Central memory CD4-positive, alpha-beta T cell (primary cell): ENCODE measurements at places on chromosomes 2 and 18.

DNA sequence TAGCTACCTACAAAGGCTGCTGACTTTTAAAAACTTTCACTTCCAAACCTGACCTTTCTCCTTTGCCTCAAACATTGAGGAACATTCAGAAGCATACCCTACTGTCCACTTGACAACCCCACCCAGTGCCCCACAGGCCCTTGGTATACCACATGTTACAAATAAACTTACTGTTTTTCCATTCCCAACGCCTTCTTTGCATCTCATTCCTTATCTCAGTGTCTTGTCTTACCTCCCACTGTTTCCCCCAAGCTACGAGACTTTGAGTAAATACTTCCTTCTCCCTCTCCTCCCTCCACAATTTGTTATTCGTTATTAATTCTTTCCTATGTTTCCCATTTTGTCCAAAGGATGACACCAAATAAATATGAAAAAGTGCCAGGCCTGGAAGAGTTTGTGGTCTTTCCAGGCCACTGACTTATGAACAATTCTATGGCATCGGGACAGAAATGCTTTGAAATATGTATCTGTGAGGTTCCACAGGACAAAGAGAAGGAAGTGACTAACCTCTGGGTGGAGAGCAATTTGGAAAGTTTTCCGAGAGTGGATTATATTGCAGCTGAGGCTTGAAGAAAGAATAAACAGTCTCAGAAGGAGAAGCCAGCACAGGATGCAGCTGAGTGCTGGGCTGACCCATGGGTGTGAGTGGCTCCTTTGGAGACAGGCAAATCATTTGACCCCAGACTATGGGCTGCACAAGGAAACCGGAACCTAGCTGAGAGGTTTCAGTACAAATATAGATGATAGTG is 409.0 kb downstream of the LPIN1 start:
- DNase-seq: no peak

DNA sequence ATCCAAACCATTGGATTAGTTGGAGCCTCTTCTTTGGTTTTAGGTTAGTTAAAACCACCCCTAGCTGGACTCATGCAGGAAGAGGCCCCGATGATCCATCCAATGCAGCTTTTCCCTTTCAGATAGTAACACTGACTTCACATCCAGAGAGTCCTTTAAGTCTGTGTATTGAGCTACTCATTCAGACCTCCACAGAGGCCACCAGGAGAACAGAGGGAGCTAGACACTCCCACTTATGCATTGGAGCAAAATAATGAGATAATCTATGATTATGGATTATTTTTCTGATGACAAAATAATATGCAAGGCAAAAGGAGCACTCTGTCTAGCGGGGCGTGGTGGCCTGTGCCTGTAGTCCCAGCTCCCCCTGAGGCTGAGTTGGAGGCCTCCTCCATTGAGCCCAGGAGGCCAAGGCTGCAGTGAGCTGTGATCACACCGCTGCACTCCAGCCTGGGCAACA is 1.6 kb upstream of the ROCK2 start:
- no peak for DNase-seq

GRCh38 chr2:204890680-204891079 is 345.4 kb downstream of the PARD3B start:
- DNase-seq: no peak

DNA sequence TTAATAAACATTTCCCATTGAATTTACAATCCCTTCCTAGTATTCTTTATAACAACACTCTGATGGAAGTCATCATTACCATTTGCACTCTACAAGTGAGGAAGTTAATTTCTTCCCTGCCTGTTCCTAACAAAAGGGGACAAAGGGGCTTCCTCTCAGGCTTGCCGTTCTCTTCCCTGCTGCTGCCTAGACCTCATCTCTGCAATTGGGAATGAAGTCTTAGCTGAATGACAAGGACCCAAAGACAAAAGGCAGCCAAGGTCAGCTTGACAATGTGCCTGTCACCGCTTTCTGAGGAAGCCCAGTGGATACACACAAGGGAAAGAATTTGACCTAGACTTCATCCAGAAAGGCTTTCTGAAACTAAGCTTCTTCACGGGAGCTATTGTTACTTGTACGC is 416.4 kb downstream of the CMPK2 start:
- no peak for DNase-seq

DNA sequence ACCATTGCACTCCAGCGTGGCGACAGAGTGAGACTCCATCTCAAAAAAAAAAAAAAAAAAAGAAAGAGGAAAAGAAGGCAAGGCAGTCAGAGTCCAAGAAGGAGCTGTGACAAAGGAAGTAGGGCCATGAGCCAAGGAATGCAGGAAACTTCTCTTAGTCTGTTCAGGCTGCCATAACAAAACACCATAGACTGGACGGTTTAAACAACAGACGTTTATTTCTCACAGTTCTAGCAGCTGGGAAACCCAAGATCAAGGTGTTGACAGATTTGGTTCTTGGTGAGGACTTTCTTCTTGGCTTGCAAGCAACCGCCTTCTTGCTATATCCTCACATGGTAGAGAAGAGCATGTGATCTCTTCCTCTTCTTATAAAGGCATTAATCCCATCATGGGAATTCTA is 13.1 kb upstream of the SUMO1 start:
- DNase-seq: no peak

- DNase-seq: no peak
These were observed 22.9 kb downstream of the ITGAV start for GRCh38 chr2:186612555-186613440.

- DNase-seq: no peak
These were observed 69.2 kb downstream of the SS18 start for GRCh38 chr18:26021061-26021754.

- DNase-seq: no peak
These were observed 32.7 kb downstream of the YPEL5 start for GRCh38 chr2:30179536-30179935.

DNA sequence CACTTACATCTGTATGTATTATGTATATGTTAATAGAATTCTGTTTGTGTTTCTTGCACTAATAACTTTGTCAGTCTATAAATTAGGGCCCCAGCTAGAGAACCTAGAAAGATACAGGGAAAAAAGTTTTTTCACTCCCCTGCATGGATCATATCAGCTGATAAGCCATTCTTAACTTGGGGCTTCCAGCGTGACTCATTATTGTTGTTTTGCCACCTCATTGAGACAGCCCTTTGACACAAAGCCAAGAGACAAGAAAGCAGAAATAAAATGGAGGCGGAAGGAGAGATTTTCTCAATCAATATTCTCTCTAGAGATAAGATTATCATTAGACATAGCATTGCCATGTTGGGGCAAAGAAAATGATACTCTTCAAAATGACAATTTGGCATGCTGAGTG is 93.4 kb downstream of the AKAIN1 start:
- no peak for DNase-seq

GRCh38 chr2:9807555-9808305 is 35.5 kb upstream of the TAF1B start:
- no peak for DNase-seq

DNA sequence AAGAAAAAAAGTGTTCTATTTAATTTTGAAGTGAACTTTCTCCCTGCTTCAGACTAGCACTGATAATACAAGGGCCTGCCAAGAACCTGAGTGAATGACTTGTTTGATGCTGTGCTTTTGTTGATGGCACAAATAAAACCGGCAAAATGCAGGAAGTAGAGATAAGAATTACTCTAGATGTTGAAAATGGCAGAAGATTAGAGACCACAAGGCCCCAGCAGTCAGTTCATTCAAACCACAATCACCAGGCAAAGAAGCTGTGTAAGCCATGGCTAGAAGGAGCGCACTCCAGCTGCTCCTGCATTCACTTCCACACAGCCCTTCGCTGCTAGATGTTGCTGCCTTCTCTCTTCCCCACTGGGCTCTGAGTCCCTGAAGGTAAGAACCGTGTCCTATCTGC is 297.1 kb downstream of the AGPS start:
- DNase-seq: no peak

DNA sequence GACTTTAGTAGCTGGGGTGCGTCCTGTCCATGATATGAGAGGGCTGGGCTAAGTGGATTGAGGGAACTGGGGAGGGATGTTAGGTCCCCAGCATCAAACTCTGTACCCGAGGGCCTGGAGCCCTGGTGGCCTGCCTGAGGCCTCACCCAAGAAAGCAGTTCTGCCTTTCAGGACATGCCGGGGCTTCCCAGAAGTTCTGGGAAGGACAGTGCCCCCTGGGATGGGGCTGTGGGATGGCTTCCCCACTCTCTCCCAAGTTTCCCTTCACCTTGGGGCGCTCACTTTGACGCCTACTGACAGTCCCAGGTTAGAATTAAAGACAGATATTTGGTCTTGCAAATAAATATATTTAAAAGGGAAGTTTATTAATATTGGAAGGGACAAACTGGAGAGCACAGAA is 1.8 kb downstream of the OXER1 start:
- DNase-seq: no peak

- DNase-seq: no peak
These were observed 89.6 kb downstream of the MCFD2 start for GRCh38 chr2:46825939-46826568.

GRCh38 chr2:156536534-156536933 is 100.4 kb downstream of the GPD2 start:
- DNase-seq: no peak

- no peak for DNase-seq
These were observed 363.3 kb upstream of the SMIM21 start for GRCh38 chr18:75790796-75791195.

GRCh38 chr2:84481702-84482101 is 22.6 kb upstream of the SUCLG1 start:
- DNase-seq: no peak

DNA sequence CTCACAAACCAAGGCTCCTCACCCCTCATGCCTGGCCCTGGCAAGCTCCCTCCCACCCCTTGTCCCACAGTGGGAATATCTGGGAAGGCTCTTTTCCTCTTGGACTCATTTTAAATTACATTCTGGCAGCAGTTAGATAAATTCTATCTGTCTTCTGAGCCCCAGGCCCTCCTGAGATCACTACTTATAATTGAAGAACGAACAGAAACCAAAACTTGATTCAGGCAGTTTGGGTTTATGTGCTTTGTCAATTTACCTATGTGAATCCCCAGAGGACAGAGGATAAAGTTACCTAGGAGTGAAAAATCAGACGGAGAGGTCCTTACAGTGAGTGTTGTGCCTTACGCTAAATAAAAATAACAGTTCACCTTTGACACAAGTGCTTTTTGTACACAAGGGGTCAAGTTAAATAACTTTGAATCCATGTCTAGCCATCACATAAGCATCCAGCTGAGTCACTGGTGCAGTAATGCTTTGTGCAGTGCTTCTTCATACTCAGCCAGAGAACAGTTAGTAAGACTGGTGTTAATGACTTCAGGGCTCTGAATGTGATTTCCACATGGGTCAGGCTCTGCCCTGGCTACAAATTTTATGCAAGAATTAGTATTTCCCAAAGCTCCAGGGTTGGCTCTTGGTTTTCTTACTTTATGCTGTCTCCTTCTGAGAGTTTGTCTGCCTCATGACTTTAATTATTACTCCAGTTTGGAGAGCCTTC is 329.3 kb downstream of the INSIG2 start:
- DNase-seq: no peak

- DNase-seq: no peak
These were observed 59.5 kb downstream of the ATAD2B start for GRCh38 chr2:23867449-23867848.

GRCh38 chr18:48408727-48409590 is at the start of gene ZBTB7C:
ZBTB7C (minus strand) TSS chr18:48409383.
- no peak for DNase-seq

DNA sequence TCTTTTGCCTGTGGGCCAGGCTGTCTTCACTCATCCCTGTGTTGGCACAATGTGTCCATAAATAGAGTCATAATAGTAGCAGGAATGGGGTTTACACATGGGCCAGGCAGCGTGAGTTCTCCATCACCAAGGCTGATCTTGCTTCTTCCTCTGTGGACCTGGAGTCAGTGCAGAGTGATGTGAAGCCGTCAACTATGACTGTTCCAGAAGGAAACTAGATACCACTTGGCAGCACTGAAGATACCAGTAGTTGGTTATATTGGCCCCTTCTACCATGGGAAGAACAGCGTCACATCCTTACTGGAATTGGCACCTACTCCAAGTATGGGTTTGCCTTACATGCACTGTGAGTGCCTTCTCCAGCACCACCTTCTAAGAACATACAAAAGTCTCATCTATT is 30.2 kb downstream of the COPS8 start:
- DNase-seq: no peak

GRCh38 chr2:25938345-25938744 is 44.0 kb downstream of the KIF3C start:
- DNase-seq: no peak

DNA sequence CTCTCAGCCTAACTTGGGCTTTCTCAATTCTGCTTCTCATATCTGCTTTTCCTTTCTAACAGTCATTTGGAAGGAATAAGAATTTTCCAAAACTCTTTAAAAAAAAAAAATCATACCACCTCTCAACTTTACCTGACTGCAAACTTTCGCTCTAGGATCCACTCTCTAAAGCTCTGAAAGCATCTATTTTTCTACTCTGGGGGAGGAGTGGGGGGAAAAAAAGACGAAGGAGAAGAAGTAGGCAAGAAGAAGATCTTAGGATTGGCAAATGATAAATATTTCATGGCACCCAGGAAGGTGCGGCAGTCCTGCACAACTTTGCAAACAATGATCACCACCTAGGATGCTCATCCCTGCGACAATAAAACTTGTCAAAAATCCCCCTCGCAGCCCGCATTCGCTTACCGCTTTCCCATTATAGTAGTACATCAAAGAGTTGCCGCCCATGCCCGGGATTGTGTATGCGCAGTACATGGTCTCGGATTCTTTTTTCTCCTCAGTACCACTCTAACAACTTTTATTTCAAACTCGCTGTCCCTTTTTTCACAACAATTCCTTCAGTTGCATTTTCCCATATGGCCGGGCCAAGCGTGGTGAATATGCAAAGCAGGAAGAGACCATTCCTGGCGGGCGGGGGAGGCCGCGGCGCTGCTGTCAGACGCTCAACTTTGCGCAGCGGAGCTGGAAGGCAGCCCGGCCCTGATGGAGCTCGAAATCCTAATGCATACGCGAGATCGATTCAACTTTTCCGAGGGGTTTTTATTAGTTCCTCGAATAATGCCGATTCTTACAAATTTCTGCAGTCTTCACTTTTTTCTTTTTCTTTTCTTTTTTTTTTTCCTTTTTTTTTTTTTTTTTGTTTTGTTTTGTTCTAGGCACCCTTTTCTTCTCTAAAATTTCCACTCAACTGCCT is 266.5 kb downstream of the TCF4 start:
- DNase-seq: no peak

DNA sequence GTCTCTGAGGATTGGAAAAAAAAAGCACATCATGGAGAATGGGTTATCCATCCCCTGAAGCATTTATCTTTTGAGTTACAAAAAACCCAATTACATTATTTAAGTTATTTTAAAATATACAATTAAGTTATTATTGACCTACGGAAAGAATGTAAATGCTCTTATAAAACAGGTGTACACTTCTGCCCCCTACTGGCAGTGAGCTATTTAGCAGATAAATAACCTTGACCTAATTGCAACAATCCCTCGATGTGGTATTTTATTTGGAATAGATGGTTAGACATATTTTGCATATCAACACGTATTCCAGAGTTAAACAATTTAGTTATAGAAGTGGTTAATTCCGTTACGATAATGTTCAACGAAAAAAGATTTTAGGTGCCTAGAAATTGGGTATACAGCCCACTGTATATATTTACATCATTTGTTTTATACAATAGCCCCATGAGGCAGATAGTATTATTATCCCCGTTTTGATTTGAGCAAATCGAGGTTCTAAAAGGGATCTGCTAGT is 9.1 kb upstream of the DAW1 start:
- DNase-seq: peak; percentile 39
